ENCODE measurements at places on chromosomes 3 and 15.

DNA sequence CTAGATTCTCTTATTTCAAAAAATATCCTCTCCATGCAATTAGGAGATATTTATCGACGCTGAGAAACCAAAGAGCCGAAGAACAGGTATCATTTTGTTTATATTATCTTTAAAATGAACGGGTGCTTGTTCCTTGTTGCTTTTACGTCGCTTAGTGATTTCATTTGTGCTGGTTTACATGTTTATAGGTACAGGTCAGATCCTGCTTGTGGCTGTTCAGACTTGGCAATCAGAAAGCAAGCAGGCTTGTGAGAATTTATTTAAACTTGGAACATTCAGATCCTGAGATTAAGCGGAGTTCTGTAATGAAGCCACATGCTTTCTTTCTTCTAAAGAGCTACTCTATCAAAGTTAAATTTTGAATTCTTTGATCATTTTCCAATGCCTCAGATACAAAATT, 43.0 kb upstream of the ATP2C1 start:
- no peak for DNase-seq

- no peak for DNase-seq
These were observed 43.5 kb upstream of the SLC41A3 start for GRCh38 chr3:126127452-126127851.

- no peak for DNase-seq
These were observed 752.3 kb downstream of the NR2F2 start for GRCh38 chr15:97082830-97083229.

GRCh38 chr3:56909349-56909748, 107.6 kb upstream of the ARHGEF3 start:
- no peak for DNase-seq

DNA sequence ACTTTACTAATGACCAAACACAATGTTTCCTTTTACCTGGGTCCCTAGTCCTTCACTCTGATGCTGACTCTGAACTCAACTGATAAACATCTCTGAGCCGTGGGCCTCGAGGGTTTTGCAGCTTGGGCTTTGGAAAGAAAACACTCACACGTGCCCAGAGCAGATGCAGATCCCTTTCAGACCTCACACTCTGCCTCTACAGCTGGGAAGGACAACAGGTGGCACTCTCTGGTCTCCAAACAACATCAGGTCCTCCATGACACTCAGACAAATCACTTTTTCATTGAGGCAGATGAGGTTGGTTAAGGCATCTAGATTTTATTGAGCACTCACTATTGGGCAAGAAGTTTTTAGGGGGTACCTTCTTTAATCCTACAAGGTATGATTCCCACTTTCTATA, 64.7 kb upstream of the NTRK3 start:
- no peak for DNase-seq

GRCh38 chr3:142097099-142097843, 52.1 kb downstream of the TFDP2 start:
- DNase-seq, result no peak

- no peak for DNase-seq
These were observed 2.1 kb upstream of the USP4 start for GRCh38 chr3:49341996-49342395.

- DNase-seq, result no peak
These were observed 13.8 kb downstream of the HDC start for GRCh38 chr15:50251638-50252182.

GRCh38 chr15:28904541-28905315, 19.0 kb downstream of the APBA2 start:
- DNase-seq, result no peak

DNA sequence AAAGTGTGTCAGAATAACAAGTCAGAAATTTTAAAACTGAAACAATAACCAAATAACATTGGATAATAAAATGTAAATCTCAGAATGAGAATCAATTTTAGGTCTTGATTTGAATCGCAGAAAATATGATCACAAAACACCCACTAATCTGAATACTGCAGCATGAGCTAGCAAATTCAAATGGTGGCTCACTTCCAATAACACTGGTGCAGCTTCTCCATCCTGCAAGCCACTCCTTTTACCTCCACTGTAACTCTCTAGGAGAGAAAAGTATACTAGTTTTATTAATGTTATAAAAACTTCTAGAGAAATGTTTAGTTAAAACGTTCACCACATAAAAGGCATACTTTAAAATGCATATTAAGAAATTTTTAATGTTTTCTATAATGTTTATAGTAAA, 30.4 kb downstream of the UBE3A start:
- DNase-seq, result no peak

GRCh38 chr3:141434255-141434654, 52.6 kb upstream of the RASA2 start:
- DNase-seq, result no peak

DNA sequence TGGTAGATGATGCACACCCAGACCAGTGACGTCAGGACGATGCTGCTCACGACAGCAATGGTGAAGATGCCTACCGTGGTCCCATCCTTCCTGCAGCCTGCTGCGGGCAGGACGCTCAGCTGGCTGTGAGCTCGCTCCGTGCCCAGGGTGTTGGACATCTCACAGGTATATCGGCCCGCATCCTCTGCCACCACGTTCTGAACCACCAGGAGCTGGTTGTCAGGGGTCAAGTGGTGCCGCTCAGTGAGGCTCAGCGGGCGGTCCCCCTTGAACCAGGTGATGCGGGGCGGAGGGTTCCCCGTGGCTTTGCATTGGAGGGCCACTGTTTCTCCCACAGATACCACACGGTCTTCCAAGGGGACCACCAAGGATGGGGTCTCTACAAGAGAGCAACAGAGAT, 117.8 kb downstream of the LRIG1 start:
- no peak for DNase-seq

DNA sequence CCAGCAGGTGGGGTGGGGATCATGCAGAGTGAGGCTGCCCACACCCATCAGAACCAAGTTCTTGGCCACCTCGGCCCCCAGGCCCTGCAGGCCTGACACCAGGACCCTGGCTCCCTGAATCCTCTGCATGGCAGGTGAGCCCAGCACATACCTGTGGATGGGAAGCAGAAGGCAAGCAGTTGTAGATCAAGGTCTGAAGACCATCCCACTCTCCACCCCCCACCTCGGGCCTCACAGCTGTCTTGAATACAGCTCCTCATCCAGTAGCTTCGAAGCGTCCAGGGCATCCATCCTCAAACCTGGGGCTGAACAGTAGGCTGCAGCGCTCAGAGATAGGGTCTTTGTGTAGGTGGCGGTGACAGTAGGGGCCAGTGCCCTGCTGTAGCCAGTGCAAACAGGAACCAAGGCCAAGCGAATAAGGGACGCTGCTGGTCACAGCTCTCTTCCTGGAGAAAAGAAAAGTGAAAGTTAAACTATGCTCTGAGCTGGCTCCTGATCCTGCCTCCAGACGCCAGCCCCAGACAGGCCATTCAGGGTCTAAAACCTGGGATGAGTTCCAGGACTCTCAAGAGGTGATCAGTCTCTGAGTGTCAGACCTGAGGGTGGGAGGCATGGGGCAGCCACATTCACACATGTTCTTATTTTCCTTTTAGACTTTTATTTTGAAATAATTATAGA, at the start of gene UBA7:
TSS of gene UBA7 (minus strand) at position 457 of the 678 bp plus-strand sequence. CDS start at position 291, 166 bp downstream.
- DNase-seq, result no peak

DNA sequence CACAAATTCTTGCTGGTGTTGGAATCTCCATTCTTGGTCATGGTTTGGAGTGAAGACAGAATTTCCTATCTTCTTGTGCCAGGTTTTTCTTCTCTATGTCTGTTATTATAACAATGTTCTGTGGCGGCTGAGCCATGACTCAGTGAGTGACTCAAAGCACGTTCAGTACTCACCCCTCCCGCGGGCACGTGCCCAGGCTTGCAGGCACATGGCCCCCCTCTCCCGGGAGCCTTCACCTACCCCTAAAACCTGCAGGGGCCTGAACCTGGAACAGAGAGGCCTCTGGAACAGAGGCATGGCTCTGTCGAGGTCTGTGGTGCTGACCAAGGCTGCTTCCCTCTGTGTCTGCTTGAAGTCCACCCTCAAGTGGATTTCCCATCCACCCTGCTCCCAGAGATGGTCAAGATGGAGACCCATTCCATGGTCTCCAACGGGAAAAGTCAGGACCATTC, 27.6 kb downstream of the PLXNB1 start:
- DNase-seq, result no peak

DNA sequence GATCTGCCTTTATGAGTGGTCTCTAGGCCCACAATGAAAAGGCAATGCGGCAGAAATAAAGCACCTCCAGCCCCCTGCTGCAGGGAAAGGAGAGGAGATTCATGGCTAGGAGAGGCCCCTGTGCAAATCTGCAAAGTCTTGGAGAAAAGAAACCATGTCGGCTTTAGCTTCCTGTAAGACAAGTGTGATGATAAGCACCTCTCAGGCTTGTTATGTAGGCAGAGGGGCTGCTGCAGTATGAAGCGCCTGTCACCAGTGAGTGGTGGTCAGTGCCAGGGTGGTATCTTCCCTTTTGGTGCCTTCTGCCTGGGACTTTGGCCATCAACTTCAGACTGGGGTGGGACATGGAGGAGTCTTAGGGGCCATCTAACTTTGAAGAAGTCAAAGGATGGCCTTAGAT, 59.2 kb upstream of the ARHGEF3 start:
- no peak for DNase-seq

Measured in stimulated activated CD8-positive, alpha-beta memory T cell treated with anti-CD3 and anti-CD28 coated beads, Interleukin-2, amount 100 ng/mL, for 1 hour (primary cell).